ENCODE measurements at places on chromosomes 7 and 10.

- no peak for ATAC-seq
These were observed 48.7 kb downstream of the NAMPT start for GRCh38 chr7:106236065-106236464.

DNA sequence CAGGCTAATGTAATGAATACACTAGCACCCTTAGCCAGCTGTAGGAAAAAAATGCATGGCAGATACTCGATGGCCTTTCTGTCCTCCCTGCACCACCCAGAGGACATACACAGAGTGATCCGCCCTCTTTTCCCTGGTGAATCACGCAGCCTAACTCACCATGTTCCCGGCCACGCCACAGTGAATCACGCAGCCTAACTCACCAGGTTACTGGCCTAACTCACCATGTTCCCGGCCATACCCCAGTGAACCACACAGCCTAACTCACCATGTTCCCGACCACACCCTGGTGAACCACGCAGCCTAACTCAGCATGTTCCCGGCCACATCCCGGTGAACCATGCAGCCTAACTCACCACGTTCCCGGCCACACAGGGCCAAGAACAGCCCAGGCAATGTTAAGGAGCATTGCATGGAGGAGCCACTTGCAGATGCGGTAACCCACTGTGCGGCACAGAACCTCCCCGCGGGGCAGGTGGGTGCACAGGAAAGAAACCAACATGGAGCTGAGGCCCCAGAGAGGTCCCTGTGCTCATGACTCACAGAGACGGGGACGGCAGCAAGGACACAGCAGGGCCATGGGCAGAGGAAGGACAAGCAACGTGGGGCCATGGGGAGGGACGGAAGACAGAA lies 508.5 kb downstream of the DNAJB6 start:
- ATAC-seq: no peak

GRCh38 chr10:78838141-78838657 lies 230.6 kb upstream of the ZMIZ1 start:
- ATAC-seq: no peak

GRCh38 chr7:152050547-152050971 lies 25.1 kb downstream of the GALNT11 start:
- peak; percentile 15 for ATAC-seq

GRCh38 chr10:13885238-13885990 lies 298.6 kb downstream of the PRPF18 start:
- ATAC-seq: no peak

DNA sequence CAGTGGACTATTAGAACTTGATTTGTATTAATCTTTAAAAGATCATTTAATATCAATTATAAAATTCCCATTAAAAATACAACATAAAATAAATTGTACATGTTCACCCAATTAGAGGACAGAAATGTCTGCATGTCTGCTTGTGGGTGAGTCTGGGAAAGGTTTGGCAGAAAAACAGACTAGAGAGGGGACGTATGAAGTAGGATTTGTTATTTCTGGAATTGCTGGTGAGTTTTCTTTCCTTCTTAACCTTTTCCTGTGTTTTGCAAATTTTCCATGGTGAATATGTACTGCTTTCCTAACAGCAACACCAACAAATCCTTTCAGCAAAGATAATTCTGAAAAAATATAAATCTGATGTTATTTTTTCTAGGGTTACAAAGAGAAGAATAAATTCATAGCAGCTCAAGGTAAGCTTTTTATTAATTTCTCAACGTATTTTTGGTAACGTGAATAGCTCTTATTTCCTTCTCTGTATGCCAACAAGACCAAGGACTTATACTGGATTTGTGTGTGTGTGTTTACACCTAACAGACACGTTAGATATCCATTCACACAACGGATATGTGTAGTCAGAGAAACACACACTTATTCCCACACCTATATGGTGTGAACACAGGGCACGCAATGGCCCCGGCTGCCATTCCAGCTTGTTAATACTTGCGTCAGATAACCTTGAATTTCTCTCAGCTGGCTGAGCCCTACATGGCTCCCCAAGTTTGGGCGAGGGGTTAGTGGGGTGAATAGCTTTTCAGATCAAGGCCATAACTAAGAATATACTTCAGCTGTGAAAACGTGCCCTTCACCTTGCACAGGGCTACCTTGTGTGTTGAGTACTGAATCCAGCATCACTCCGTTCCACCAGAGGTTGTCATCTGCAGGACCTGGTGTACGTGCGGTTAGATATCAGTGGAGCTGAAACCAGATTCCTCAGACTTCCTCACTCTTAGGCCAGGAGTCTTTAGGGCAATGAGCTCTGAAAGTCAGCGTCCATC lies 64.6 kb downstream of the MKI67 start:
- ATAC-seq: no peak

DNA sequence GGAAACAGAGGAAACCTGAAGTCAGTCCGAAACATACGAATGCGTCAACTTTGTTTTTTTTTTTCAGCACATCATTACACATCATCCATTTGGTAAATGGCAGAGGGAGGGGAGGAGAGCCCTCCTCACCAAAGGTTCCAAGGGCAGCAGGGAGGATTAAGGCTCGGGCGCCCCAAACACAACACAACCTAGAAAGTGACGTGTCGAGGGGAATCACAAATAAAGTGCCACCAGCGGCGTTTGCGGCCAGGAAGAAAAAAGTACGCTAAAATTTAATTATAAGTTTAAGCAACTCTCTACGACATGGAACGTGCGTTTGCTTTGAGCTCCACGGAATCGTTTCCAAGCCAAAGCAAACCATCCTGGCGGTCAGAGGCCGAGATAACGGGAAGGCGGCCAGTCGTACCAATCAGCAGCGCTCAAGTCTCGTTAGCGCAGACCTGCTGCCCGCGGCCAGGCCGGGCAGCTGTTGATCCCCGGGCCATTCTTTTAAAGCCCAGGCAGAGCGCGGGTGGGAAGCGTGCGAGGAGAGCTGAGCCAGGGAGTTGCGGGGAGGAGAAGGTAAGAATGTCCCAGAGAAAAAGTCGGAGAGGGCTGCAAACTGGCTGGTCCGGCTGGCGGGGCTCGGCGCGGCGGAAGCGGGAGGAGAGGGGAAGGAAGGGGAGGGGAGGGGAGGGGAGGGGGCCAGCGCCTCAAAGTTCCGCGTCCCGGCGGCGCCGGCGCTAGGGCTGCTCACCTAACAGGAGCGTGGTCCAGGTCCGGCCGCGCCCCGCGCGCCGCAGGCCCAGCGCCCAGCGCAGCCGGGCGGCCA lies 719 bp downstream of the DPY19L1 start:
- peak; percentile 68 for ATAC-seq

GRCh38 chr10:13559124-13559700 lies 27.6 kb upstream of the PRPF18 start:
- no peak for ATAC-seq

- peak; percentile 18 for ATAC-seq
These were observed 118.1 kb downstream of the ARL4A start for GRCh38 chr7:12805518-12805928.

DNA sequence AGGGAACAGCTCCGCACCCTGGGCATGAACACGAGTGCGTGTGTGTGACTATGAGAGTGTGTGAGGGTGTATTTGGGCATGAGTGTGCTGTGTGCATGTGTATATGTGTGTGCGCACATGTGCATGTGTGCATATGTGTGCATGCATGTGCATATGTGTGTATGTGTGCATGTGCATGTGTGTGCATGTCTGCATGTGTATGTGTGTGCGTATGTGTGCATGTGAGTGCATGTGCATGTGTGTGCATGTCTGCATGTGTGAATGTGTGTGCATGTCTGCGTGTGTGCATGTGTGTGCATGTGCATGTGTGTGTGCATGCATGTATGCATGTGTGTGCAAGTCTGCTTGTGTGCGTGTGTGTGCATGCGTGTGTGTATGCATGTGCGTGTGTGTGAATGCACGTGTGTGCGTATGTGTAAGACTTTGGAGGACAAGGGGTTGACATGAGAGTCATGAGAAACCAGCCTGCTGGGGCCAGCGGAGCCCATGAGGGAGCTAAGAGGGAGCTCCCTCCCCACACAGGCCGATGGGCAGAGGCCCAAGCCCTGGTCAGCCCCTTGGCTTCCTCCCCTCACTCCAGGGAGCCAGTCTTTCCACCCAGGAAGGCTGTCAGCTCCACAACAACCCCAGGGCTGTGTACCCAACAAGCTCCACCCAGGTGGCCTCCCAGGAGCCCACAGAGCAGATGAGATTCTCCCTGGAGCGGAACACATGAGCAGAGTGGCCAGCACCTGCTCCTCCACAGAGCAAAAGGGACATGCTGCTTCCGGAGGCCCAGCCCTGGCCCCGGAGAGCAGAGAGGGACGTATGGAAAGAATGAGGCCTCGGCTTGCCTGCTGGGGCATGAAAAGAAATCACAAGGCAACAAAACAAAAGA lies 142.5 kb upstream of the PPP2R2D start:
- ATAC-seq: no peak
